Right lung (tissue), 10 donors: ENCODE measurements at places on chromosomes 11 and 22. TPM values are rescaled to one million over a fixed set of nuclear protein-coding genes. Genes with fewer than 3 reads are reported as not detected.

OR51I1 gene
- not detected for polyA plus RNA-seq

DNA sequence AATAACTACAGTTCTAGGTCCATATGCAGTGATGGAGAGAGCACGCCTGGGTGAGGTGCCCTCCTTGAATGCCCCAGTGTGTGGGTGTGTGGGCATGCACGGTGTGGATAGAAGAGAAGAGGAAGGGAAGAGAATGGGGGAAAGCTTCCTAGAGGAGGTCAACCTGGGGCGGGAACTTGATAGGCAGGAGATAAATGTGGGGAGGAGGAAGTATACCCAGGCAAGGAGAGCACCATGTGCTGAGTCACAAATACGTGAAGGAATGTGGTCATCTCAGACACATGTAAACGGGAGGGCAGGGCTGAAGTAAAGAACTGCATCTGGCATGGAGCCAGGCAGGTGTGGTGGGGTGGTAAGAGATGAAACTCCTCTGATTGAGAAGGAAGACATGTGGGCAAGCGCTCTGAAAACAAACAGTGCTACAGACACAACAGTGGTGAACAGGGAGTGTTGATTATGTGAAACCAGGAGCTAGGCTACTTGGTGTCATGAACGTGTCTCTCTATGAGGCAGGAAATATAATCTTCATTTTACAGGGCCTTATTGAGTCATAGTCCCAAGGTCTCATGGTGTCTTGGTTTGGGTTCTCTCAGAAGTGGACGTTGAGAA lies 61.5 kb upstream of the EED start:
- DNase-seq = no peak

- DNase-seq = no peak
Observed at GRCh38 chr11:95922536-95923438, 1.1 kb downstream of the MTMR2 start.

- DNase-seq = no peak
Observed at GRCh38 chr11:2219318-2220017, 47.9 kb upstream of the TH start.

DNA sequence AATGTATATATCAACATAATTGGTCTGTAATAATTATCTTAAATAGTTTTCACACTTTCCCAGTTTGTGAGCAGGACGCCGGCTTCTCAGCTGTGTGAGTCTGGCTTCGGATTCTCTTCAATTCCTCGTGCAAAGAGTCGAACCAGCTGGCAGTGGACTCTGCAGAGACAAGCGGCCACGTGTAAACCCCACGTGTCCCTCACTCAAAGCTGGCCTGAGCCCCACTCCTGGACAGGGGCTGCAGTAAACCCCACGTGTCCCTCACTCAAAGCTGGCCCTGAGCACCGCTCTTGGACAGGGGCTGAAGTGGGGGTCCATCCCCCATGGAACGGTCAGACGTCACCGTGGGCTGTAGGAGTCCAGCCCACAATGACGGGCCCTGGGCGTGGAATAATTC lies 51.0 kb downstream of the CERK start:
- DNase-seq = no peak
